LNCaP clone FGC (cell line): ENCODE measurements at places on chromosomes 3 and 15.

GRCh38 chr3:197830308-197830966 lies 39.4 kb downstream of the LRCH3 start:
- no peak for DNase-seq

DNA sequence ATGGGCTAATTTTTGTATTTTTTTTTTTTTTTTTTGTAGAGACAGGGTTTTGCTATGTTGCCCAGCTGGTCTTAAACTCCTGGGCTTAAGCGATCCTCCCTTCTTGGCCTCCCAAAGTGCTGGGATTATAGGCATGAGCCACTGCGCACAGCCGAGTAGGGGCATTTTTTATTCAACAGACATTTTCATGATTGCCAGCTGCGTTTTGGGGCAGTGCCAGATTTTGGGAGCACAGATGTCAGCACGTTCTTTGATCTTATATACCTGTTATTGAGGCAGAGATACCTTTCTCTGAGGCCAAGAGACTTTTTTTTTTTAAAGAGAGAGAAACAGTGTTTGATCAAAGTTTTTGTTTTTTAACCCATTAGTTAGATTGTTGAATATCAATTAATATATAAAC lies 16.8 kb downstream of the NEO1 start:
- no peak for DNase-seq

DNA sequence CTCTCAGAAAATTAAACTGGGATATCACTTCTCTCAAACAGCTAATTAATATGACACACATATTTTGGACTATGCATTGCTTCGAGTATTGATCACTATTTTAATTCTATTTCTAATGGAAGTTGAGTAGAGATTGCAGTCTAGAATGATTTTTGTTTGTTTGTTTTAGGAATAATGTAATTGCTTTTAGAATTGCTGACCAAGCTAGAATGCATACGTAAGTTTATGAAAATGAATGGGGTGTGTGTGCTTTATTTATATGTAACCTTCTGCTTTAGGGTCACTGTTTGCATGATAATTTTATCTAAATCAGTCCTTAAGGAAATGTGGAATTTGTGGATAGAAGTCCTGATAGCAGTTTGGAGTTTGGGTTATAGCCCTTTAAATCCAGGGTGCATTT lies 371.4 kb downstream of the NR2F2 start:
- no peak for DNase-seq

GRCh38 chr3:112273536-112273935 lies 20.5 kb downstream of the SLC9C1 start:
- no peak for DNase-seq

DNA sequence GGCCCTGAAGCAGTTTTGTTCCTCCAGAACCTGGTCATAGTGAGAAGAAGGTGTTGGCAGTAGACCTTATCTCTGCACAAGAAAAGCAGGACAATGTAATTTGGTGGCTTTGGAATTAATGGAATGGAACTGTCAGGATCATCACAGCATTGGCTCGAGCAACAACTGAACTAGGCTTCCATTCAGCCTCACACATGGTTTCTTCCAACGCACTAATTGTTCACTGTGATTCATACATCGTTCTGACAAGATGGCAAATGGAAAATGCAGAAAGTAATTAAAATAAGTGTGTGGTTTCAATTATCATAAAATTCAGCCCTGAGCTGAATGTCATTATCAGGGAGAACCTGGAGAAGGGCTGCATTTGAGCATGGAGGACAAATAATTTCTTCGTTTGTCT lies 80.6 kb downstream of the MFSD1 start:
- DNase-seq: no peak
